ENCODE measurements at places on chromosomes 12 and 14.

GRCh38 chr14:87643005-87643404, 350.0 kb downstream of the GALC start:
- DNase-seq = no peak

DNA sequence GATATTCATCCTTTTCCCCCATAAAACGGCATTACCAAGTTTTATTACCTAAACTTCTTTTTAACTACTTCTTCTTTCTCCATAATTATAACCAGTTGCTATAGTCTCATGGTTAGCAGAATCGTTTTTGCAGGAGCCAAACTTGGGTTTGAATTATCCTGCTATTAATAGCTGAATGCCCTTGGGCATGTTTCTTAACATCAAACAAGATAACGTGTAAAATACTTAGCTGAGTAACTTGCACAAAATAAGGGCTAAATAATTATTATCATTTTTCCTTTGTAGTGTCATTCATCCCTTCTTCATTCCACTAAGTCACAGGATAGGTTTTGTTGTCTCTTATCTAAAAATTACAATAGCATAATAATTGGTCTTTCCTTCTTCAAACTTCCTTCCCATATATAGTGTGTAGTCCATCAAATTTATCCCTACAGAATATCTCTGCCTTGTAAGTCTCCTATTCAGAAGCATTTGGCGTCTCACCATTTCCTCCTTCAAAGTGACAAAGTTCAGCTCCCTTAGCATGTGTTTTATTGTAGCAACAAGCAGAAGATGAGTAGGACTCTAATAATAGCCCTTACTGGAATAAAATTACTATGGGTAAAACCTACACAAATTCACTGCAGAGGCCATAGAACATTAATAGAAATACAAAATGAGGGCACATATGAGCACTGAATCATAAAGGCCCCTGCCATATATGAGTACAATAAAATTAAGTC, 63.8 kb downstream of the FAR2 start:
- no peak for DNase-seq

GRCh38 chr14:52244997-52245396, 22.5 kb upstream of the PTGDR start:
- no peak for DNase-seq

DNA sequence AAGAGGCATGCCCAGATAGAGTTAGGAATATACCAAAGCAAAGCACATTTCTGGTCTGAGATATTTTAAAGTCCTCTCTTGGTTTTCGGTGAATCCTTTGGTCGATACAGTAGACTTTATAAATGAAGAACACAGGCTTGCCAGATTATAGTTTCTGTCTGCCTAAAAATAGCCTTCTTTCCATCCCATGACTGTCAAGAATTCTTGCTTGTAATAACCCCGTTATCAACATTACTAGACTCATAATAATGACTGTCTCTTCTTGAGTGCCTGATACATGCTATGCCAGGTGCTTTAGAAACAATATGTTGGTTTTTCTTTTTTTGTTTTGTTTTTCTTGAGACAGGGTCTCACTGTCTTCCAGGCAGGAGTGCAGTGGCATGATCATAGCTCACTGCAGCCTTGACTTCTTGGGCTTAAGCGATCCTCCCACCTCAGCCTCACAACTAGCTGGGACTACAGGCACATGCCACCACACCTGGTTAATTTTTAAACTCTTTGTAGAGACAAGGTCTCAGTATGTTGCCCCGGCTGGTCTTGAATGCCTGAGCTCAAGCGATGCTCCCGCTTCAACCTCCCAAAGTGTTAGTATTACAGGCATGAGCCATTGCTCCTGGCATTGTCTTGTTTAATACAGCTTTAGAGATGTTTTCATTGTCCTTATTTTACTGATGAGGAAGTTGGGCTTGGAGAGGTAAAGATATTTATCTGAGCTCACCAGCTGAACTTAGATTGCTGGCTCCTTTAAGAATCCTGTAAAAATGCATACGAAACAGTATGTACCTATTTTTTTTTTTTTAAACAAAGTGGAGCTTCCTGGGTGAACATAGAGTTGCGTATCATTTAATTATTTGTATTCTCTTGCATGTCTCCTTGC, 30.4 kb downstream of the CHST11 start:
- no peak for DNase-seq

- no peak for DNase-seq
Measured at GRCh38 chr14:59424341-59425071, 40.7 kb downstream of the GPR135 start.
